SW 1271 (cell line): ENCODE measurements at places on chromosomes 3 and 15.

- DNase-seq: no peak
Measured at GRCh38 chr3:1609416-1609815, 489.2 kb upstream of the CNTN4 start.

GRCh38 chr15:67089217-67090193 is 24.1 kb downstream of the SMAD3 start:
- DNase-seq: peak; percentile 77

- no peak for DNase-seq
Measured at GRCh38 chr3:33994568-33994967, 196.1 kb downstream of the PDCD6IP start.

DNA sequence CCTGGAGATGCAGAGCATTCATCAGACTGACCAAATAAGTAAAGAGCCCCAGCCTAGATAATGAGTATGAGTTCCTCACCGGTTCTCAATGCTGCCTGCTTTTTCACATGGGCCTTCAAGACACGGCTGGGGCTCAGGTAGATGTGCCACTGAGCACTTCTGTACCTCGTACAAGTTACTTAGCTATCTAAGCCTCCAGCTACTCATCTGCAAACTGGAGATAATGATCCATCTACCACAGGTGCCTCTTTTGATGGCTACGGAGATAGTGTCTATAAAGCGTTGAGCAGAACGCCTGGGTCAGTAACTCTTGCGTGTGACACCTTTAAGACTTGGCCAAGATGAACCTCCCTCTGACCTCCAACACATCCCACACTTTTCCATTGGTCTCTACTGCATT is 56.3 kb downstream of the CCR4 start:
- DNase-seq: no peak

DNA sequence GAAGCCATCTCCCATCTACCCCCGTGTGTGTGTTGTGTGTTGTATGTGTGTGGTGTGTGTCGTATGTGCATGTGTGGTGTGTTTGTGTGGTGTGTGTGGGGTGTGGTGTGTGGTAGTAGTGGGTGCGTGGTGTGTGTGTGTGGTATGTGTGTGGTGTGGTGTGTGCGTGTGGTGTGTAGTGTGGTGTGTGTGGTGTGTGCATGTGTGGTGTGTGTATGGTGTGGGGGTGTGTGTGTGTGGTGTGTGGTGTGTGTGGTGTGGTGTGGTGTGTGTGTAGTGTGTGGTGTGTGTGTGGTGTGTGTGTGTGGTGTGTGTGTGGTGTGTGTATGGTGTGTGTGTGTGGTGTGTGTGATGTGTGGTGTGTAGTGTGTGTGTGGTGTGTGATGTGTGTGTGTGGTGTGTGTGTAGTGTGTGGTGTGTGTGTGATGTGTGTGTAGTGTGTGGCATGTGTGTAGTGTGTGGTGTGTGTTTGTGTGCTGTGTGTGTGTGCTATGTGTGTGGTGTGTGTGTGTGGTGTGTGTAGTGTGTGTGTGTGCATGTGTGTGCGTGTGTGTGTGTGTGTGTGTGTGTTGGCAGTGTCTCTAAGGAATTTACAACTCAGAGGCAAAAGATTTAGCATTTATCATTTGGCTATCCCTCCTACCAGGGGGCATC is 156.3 kb upstream of the TMEM108 start:
- DNase-seq: no peak

DNA sequence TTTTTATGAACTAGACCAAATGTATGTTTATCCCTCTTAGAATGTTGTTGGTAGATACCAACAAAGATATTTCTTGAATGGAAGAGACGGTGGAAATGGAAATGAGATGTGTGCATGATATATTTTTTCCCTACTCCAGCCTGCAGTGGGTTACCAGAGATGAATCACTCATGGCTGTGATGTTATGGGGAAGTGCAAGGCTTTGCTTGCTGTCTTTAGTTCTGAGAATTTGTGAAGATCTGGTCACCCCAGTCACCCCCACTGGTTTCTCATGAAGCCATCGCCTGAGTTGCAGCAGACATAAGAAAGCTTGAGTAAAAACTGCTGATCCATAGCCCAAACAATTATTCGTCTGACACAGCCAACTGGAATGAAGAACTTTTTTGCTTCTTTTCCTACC is 78.1 kb upstream of the EOMES start:
- DNase-seq: no peak

DNA sequence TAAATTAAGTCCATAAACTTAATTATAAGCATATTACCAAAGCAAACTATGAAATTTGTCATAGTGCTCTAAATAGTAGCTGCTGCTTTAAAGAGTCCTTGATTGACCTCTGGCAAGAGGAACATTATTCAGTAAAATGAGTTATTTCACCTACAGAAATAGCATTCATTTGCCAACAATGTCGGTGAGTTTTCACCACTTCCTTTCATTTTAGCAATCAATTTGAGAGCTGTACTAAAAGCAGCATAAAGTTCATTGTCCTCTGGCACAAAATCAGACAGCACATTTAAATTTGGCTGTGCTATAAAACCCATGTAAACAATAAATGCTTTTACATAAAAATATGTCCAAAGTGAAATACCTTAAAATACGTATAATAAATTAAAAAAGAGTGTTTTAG is 1515.7 kb downstream of the SI start:
- no peak for DNase-seq

- no peak for DNase-seq
Measured at GRCh38 chr3:9732080-9732739, 675 bp downstream of the BRPF1 start.

- no peak for DNase-seq
Measured at GRCh38 chr3:42098171-42098570, 7.0 kb downstream of the TRAK1 start.

DNA sequence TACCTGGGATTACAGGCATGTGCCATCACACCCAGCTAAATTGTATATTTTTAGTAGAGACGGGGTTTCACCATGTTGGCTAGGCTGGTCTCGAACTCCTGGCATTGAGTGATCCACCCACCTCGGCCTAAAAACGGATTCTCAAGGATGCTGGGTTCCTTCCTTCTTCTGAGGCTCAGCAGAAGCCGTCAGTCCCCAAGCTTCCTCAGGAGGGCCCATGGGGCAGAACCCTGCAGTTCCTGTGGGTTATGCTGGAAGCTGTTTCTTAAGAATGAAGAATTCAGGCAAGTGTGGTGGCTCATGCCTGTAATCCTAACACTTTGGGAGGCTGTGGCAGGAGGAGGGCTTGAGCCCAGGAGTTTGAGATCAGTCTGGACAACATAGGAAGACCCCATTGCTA is 29.0 kb upstream of the ZNF710 start:
- DNase-seq: no peak

DNA sequence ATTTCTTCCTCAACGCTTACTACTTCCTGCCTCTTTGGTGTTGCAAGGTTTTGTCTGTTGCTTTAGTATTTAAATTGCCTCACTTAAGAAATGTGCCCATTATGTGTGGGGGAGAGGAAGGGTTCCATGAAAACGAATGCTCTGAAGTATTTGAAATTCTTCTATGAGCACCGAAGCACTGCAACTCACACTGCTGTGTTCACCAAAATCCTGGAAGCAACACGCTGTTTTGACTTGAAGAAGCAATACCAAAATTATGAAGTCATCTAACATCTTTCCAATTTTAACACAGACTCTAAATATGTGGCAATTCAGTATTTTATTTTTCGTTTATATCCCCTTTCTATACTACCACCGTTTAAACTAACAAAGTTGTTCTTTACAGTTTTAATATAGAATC is 101.5 kb downstream of the RBMS3 start:
- no peak for DNase-seq

DNA sequence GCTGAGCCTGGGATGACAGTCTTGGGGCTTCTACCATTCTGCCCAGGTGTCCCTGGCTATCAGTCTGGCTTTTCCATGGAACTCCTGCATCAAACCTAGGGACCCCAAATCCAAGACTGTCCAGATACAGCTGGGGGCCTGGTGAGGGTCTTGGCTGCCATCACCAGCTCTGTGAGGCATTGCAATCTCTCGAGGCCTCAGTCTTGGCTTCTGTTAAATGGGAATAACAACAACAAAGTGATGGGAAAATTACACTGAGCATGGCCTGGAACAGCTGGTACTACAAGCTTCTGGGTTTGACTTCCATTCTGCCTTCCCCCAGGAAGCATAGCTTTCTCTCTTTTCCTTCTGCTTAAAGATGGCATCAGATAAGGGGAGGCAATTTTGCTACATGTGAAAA is 50.0 kb upstream of the LCTL start:
- no peak for DNase-seq

DNA sequence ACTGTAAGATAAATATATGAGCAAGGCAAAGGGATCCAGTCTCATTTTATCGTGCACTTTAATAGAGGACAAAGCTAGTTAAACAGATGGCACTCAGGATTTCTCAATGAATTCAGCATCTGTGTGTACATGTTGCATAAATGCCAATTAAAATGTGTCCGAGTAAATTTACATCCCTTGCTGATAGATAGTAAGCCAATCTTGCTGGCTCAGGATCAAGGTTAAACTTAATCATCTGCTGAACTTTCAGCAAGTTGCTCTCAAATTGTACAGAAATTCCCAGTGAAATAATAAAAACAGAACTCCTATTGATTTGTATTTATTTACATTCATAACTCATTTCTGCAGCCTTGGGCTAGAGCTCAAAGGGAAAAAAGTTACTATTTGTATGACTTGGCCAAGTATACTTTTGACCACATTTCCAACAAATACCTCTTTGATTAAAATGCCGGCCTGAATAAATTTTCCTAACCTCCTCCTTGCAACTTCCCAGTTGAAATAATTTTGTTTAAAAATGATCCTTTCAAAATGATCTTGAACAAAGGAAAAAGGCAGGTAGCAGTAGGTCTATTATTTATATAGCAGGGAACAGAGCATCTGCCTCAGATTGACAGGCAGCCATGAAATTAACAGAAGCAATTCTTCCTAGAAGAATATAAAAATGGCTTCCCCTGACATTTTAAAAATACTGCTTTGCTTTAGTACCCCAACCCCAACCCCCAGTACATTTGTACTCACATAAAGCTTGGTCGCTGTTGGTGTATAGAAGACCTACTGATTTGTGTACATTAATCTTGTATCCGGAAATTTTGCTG is 1001.9 kb downstream of the ROBO1 start:
- no peak for DNase-seq

- DNase-seq: peak; percentile 30
Measured at GRCh38 chr3:162391301-162391700, 894.7 kb downstream of the OTOL1 start.

DNA sequence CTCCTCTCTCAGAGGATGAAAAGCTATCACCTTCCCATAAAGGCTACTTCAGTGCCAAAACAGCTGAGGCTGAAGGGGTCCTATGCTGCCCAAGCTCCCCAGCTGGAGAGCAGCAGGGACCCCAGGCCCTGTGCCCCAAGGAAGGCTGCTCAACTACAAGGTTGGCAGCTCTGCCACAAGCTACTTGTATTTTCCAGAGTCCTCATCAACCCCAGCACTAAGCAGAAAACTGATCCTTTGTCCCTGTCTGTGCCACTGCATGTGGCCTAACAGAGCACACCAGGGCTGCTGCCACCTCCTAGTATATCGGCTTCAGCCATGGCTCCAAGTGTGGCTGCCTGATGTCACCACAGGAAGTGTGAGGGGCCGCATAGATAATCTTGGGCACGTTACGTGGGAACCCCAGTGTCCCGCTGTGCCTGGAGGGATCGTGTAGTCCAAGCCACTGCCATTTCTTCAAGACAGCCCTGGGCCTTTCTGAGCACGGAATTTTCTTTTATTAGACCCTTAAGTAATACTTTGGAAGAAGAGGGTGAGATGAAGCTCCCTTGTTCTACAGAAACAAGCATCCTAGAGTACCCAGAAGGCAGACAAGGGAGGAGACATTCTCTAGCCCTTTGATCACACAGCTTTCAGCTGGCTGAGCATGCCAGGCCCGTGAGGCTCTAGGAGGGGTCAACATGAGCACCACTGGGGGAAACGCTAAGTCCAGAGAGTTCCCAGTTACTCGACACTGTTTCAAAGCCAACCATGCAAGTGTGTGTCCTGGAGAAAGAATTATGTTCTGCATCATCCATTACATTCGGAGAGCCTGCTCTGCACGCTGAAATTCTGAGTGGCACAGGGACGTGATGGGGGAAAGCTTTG is 60.7 kb downstream of the CAPN7 start:
- DNase-seq: no peak

DNA sequence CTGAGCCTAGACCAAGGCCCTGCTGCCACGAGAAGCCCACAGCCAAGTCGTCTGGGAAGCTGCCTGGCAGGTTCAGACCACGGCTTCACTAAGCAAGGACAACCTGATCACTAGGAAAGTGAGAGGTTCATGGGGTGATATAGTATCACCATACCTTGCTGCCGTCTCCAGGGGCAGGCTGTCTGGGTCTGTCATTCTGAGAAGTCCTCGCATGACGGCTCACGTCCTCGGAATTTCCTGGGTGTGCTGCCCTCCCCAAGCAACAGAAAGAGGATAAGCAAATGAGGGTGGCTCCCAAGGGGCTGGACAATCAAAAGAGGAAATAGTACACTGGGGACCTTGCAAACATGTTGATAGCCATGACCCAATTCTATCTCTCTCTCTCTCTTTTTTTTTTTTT is 207.4 kb upstream of the IGF1R start:
- DNase-seq: no peak

- no peak for DNase-seq
Measured at GRCh38 chr3:144548346-144548745, 576.7 kb downstream of the DIPK2A start.

GRCh38 chr3:25818335-25818734 is 28.4 kb downstream of the OXSM start:
- DNase-seq: no peak
